ENCODE measurements at places on chromosomes 7 and 10.

- no peak for DNase-seq
Measured at GRCh38 chr7:41038211-41038610, 664.7 kb downstream of the INHBA start.

DNA sequence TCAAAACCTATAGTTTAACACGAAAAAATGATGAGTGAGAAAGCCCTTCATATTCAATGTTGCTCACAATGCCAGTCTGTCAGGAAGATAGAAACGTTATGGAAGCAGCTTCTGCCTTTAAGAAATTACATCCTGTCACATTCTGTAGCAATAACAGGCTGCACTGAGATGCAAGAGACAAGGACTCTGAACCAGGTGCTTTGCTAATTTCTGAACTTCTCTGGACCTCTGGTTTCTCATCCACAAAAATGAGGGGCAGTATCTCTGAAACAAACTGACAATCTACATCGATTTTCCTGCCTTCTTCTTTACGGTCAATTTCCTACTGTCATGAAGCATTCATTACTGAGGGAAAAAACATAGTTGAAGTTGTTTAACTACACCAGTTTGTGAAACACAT is 234.0 kb downstream of the SNX13 start:
- DNase-seq, result no peak

- DNase-seq, result no peak
Measured at GRCh38 chr7:92609921-92610518, 19.8 kb upstream of the FAM133B start.

DNA sequence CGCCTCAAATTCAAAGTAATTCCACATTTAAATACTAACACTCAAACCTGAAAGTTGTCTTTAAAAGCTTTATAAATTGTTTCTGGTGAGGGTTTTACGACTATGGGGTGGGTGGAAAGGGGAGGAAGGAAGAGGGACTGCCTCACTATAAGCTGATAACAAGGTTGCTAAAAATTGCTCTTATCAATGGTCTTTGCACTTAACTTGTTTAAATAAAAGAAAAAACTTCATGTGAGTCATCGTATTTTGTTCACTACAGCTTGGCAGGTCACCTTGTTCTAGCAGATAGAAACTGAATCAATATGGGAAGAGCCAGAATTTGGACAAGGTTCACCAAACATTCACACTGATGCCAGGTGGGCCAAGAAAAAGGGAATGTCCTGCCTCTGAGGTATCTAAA is 129.2 kb downstream of the TES start:
- DNase-seq, result no peak

- DNase-seq, result no peak
Measured at GRCh38 chr7:39952374-39952773, 2.3 kb downstream of the CDK13 start.

- DNase-seq, result no peak
Measured at GRCh38 chr10:77034795-77035194, 602.8 kb downstream of the KCNMA1 start.

DNA sequence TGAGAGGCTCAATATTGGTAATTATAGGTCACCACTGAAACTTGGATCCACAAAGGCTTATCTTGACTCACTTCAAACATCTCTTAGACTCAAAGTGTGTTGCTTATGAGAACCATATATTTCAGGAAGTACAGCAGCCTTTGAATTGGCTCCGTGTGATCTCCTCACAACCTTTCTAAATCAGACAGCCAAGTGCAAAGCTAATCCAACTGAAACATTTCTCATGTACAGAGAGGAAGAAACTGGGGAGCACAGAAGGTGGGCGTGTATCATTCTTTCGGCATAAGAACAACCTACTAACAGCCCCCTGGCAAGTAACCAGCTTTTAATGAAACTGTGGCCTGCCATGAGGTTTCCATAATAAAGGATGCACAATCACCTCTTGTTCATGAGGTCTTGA is 109.4 kb downstream of the MBL2 start:
- no peak for DNase-seq

GRCh38 chr10:96858038-96858705 is 26.1 kb downstream of the LCOR start:
- DNase-seq, result no peak

DNA sequence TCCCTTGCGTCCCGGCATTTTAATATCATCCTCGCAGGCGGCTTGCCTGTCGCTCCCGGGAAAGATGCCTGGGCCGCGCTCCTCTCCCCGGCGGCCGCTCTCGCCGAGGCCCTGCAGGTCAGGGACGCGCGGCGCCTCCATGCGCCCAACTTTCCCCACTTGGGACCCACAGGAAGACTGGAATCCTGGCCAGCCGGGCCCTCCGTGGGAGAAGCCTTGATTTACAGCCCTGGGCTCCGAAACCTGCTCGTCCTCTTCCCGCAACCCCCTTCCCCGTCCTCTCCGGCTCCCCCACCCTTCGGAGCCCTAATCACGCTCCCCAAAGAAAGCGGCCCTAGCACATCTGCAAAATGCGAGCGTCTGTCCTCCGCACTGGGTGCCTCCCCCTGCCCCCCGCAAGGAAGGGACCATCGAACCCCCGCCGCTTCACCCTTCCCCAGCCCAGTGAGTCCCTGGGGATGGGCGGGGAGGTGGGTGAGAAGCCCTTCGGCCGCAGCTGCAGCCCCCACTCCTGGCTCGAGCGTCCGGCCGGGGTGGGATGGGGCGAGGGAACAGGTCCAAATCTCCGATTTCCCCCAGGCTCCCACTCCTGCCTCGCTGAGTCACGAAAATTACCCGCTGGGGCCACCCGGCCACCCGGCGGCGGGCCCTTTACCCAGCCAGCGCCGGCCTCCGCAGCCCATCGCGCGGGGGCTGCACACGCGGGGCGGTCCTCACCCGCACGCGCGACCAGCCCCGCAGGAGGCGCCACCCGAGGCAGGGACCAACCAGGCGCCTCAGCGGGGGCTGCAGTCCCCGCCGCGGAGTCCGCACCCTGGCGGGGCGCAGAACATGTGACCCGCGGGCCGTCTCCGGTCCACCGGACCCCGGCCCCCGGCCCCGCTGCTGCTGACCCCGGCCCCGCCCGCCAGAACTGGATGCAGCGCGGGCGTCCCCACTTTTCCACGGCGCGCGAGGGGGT is 695 bp downstream of the HSPA12A start:
- DNase-seq, result no peak

DNA sequence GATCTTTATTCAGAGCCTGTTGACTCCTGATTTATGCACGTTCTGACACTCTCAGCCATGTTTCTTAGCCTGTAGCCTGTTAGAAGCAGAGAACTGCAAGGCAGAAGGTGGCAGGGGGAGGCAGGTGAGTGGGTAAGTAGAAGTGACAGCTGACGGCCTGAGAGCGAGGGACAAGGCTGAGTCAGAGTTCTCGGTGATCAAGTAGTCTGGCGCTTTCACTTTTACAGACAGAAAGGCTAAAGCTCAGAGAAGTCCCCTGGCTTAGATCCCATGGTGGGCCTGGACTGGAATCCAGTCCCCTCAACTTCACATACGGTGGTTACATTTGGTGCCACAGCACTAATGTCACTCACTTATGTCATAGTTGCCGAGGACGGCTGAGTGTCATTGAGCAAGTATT is 139.0 kb downstream of the TACC2 start:
- DNase-seq, result no peak

GRCh38 chr7:8823486-8823885 is 390.1 kb downstream of the NXPH1 start:
- DNase-seq, result no peak

DNA sequence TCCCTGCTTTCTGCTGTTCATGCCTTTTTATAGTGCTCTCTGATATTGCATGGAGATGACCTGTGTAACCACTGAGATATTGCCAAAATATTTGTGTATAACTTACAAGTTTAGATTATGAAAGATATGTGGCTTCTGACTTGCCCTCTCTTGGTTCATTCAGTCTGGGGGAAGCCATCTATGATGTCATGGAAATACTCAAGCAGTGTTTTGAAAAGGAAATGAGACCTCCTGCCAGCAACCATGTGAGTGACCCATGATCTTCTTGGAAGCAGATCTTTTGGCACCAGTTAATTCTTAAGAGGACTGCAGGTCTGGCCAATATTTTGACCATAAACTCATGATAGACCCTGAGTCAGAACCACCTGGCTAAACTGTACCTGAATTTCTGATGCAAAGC is 183.0 kb downstream of the THSD7A start:
- no peak for DNase-seq

GRCh38 chr10:72320676-72321247 is 34.0 kb downstream of the DNAJB12 start:
- no peak for DNase-seq

GRCh38 chr7:69640216-69640615 is 41.9 kb downstream of the AUTS2 start:
- no peak for DNase-seq

GRCh38 chr10:5949009-5949759 is 28.2 kb downstream of the IL15RA start:
- no peak for DNase-seq

DNA sequence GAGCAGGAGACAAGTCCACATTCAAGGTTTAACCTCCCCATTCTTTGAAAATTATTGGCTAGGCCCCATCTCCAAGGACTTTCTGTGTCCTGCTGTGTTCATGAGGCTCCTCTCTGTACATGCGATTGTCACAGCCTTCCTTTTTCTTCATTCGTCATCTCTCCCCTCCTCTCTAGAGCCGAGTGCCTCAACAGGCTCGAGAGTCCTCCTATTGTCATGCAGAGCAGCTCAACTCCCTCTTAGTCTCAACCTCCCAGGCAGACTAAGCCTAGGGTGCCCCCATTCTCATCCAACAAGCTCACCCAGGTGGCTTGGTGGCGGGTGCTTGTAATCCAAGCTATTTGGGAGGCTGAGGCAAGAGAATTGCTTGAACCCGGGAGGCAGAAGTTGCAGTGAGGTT is 35.1 kb upstream of the SAMD8 start:
- DNase-seq, result no peak

GRCh38 chr10:122465401-122466040 is 4.2 kb downstream of the HTRA1 start:
- DNase-seq, result no peak

GRCh38 chr7:124914298-124914697 is 15.3 kb downstream of the POT1 start:
- DNase-seq, result no peak

GRCh38 chr7:38465956-38466355 is 165.2 kb downstream of the AMPH start:
- DNase-seq, result no peak

DNA sequence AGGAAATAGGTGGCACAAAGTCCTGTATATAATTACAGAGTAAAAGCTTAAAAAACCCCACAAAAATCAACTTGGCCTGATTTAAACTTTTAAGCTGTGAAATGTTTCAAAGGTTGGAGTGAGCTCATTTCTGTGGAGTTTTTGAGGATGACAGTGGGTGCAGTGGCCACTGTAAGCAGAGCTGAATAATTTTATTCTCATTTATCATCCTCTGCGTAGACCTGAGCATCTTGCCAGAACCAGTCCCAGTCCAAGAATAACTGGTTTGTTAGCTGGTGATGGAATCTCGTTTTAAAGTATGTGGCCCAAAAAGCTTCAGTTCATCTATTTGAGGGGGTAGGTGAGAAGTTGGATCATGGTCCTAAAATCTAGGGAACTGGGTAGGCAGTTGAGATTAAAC is 4.4 kb downstream of the BMPER start:
- DNase-seq, result no peak

GRCh38 chr7:85474234-85474633 is 287.4 kb upstream of the SEMA3D start:
- no peak for DNase-seq

- no peak for DNase-seq
Measured at GRCh38 chr10:111037858-111038257, 39.0 kb upstream of the ADRA2A start.

DNA sequence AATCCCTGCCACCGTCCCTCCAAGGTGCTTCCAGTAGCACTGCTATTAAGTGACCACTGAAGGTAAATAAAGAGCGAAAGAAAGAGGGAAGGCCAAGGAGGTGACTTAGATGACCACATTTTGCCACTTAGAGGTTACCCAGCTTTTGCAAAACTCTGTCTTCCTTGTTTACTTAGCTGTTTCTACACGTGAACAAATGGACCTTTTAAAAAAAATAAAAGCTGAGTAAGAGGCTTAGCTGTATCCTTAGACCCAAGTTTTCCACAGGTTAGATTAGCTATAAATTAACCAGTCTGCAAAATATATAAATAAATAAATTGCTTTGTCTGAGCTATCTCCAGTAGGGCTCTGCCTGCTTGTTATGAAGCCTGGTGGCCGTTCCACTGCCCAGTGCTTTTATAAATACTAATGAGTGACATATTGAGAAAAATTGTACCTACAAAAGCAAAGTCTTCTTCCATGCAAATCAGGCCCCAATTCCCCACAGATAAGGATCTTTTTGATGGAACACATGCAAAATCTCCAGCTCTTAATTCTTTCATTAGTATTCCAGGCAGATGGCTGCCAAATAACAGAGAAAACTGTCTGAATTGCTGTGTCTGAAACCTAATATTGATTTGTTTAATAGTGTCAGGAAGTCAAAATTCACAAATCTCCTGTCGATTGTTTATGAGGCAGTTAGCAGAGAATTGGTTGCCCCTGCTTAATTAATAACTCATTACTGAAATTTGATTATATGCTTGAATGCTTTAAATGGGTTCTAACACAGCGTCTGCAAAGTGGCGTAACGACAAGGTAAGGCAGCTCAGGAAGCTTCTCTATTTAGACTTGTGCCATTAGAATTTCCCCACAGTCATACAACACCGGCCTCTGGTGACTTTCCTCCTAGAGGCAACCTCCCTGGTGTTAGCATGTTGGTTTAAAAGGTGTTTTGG is 176.7 kb downstream of the EMX2 start:
- DNase-seq, result no peak

- DNase-seq, result no peak
Measured at GRCh38 chr10:77400033-77400432, 237.6 kb downstream of the KCNMA1 start.

DNA sequence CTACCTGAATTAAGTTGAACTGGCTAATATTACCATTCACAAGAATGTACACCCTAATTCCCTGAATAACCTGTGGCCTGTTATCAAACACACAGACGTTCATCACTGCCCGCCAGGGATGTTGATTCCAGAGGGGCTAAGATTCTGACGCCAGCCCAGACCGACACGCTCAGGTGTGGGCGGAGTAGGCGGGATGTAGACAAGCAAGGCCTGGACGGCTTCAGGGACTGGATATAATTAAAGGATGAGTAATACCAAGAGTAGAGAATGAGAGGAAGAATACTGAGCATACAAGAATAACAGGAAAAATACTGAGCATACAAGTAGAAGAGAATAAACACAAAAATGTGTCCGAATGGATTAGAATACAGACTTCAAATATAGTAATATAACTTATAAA is 29.0 kb downstream of the CUBN start:
- DNase-seq, result no peak

- no peak for DNase-seq
Measured at GRCh38 chr10:52297747-52298146, 16.3 kb upstream of the DKK1 start.

- DNase-seq, result no peak
Measured at GRCh38 chr7:131103997-131104396, 223.7 kb upstream of the MKLN1 start.

DNA sequence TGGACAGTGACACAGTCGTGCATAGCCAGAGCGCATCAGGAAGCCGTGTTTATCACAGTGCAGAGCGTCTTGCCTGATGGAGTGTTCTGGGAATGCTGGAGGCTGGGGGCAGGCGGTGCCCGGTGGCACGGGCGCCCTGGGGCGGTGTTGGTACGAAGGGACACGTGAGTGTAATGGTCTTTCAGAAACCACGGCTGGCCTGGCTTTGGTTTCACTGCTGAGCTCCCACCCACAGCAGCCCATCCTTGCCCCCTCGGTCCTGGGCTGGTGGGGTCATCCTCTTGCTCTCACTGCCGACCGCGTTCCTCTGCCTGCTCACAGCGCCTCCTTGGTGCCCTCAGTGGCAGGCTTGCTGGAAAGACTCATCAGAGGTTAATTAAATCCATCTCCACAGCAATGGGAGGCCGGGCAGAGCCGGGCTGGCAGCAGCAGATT is 50.6 kb downstream of the NKX6-2 start:
- no peak for DNase-seq

GRCh38 chr10:45470098-45471012 is 96.3 kb downstream of the ALOX5 start:
- DNase-seq, result no peak
